ENCODE measurements at places on chromosomes 4 and X.

DNA sequence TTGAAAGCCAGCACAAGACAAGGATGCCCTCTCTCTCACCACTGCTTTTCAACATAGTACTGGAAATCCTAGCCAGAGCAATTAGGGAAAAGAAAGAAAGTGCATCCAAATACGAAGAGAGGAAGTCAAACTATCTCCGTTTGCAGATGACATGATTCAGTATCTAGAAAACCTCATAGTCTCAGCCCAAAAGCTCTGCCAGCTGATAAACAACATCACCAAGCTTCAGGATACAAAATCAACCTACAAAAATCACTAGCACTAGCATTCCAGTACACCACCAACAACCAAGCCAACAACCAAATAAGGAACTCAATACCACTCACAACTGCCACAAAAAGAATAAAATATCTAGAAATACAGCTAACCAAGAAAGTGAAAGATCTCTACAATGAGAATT, 38.6 kb downstream of the COX7B2 start:
- no peak for DNase-seq

DNA sequence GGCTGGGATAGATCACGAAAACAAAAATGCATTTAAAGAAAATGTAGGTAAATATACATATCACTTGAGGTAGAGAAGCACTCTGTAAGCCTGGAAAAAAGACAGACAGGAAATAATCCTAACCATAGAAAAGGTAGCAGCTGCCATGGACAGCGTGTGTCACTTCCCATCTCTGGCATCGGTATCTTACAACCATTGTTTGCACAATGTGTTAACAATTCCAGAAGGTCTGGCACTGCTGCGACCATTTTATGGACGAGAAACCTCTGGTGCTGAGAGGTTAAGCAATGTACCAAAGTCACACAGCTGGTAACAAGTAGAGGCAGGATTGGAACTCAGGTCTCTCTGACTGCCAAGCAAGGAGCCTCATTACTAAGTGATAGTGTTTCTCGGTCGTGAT, 1.7 kb upstream of the MTNR1A start:
- no peak for DNase-seq

DNA sequence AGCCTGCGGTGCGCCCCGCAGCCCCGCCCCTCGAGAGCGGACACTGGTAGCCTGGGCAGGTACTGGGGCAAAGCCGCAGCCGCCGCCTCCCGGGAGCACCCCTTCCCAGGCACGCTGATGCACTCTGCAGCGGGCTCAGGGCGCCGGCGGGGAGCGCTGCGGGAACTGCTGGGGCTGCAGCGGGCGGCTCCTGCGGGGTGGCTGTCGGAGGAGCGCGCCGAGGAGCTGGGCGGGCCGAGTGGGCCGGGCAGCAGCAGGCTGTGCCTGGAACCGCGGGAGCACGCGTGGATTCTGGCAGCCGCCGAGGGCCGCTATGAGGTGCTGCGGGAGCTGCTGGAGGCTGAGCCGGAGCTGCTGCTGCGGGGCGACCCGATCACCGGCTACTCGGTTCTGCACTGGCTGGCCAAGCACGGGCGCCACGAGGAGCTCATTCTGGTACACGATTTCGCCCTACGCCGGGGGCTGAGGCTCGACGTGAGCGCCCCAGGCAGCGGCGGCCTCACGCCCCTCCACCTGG, 401 bp downstream of the SOWAHD start:
- DNase-seq: no peak

GRCh38 chr4:16269240-16269639, 43.0 kb upstream of the TAPT1 start:
- no peak for DNase-seq

GRCh38 chr4:92618968-92619367, 315.2 kb downstream of the GRID2 start:
- no peak for DNase-seq

GRCh38 chr4:107718351-107718965, 1.6 kb downstream of the PAPSS1 start:
- no peak for DNase-seq

DNA sequence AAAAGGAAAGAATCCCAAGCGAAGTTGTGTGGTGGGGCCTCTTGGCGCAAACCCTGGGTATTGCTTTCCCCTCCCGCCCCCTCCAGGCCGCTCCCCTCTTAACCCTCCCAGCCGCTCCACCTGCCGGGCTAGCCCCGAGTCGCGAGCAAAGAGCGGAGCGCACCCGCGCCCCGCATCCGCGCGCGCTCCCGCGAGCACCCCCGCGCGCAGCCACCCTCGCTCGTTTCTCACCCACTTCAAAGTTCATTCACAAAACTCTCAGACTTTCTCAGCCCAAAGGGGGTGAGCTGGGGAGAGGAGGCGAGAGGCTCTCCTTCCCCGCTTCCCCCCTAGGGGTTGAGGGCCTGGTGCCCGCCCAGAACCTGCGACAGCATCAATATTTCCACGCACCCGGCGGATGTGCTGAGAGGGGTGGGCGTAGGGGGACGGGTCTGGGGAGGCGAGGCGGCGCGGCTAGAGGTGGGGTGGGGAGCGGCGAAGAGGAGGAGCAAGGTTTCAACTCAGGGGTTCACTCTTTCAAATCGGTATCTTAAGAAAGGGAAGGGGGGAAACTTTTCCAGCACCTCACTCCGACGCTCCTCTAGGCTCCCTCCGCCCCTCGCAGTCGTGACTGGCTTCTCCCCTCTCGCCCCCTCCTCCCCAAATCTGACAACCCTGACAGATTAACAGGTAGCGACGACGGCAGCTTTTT, 1.8 kb downstream of the MAML3 start:
- peak; percentile 58 for DNase-seq

DNA sequence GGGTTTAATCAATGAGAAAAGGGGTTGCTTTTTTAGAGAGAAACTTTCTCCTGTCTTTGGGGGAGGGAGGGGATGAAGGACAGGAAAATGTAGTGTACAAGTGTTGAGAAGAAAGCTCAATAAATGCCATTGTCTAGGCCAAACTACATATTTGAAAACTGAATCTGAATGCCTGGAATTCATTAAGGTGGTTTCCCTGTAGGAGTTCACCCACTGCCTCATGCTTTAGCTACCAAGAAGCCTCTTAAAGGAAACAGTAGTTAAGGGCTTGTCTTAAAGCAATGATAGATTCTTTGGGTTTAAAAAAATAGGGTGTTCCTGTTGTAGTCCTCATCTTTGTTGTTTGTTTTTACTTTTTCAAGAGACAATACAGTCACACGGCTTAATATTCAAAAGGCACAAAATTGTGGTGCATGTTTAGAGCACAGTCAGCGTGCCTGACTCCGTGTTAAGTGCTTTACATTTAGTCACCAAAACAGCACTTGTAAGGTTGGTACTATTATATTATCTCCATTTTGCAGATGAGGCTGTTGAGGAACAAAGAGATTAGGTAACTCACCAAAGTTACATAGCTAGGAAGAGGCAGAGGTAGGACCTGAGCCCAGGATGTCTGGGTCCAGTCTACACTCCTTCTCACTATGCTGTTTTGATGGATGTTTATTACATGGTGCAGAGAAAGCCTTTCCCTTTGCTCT, 46.0 kb downstream of the FNIP2 start:
- no peak for DNase-seq

DNA sequence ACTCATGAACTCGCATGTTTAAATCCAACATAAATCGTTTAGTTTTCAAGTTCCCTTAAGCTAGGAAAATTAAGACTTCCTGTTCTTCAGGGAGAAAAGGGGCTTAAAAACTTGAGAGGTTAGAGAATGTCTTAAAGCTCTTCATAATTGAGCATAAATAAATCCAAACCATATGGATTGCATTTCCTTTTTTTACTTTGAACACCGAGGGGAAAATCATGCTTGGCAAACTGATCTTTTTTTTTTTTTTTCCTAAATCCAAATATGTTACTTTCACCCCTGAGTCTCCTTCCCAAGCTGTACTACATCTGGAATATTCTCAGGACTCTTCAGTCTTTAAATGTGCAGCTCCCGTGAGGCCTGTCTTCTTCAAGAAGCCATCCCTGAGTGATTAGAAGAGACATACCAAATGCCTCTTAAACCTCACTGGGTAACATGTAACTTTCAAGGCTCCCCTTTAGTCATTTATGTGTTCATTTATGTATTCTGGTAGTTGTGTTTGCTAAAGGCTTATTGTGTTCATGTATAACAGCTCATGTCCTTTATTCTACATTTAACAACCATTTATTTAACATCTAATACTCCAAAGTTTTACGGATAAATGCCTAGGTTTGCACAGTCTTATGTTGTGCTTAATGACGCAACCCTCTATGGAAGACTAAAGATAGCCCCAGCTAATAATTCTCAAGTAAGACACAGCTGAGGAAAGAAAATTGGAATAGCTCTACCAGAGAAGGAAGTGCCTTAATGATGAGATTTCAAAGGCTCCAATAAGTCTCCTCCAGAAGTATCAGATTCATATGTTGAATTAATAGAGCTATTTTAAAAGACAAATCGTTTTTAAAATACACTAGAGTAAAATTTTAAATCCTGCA, 107.0 kb downstream of the AGTR2 start:
- DNase-seq: no peak

GRCh38 chr4:2799971-2800690, 7.2 kb downstream of the SH3BP2 start:
- no peak for DNase-seq

DNA sequence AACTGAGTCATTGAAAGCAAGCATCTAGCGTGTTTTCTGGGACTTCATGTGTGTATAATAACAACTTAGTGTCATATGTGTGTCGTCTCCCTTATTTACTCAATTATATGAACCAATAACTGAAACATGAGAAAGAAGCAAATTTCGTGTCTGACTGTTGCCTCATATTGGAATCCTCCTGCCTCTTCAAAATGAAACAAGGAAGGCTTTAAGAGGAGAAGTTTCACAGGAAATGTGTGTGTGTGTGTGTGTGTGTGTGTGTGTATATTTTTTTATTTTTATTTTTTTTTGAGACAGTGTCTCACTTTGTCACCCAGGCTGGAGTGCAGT, 145.8 kb upstream of the SFRP2 start:
- DNase-seq: no peak

GRCh38 chr4:44446191-44446590, 2.4 kb downstream of the KCTD8 start:
- no peak for DNase-seq

GRCh38 chr4:81675791-81676393, 204.2 kb upstream of the RASGEF1B start:
- no peak for DNase-seq

DNA sequence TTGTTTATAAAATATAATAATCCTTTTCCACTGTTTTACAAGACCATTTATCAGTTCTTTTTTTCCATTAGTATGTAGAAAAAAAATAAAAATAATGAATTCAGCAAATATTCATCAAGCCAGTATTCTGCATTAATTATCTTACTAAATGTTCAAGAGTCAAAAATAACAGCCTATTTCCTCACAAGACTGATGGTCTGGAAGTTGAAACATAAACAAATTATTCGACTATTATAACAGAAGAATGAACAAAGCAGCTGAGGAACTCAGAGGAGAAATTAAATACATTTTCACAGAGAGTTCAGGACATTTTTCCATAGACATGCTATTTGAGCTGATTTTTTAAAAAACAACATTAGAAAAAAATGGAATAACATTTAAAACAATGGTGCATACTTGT, 2594.8 kb downstream of the ARAP2 start:
- DNase-seq: no peak

DNA sequence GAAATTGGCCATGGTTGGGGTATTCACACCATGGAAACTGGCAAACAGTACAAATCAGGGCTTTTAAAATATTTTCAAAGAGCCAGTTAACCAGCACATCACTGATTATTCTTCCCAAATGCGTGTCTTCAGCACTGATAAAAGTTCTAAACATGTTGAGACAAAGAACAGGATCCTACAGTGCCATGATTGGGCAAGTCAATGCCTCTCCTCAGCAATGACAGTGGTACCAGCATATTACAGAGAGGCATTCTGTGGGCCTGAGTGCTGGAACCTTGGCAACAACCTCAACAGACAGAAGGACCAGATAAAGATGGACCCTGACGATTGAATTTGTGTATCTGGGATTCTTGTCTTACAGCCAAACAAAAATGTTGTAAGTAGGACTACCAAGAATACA, 108.9 kb downstream of the EFHC2 start:
- no peak for DNase-seq

DNA sequence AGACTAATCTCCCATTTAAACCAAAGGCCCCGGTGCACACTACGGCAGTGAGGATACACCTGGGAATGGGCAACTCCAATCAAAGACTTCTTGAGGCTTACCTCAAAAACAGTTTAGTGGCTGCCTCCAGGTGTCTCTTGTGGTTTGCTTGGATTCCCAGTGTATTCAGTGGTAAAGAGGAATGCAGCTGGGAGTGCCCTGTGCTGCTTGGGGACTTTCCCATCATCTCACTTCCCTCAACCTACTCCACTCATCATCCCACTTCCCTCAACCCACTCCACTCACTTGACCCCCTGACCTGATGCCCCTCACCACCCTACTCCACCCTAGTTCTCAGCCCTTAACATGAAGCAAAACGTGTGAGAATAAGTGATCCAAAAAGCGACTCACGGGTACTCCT, 177.3 kb upstream of the ETNPPL start:
- no peak for DNase-seq

DNA sequence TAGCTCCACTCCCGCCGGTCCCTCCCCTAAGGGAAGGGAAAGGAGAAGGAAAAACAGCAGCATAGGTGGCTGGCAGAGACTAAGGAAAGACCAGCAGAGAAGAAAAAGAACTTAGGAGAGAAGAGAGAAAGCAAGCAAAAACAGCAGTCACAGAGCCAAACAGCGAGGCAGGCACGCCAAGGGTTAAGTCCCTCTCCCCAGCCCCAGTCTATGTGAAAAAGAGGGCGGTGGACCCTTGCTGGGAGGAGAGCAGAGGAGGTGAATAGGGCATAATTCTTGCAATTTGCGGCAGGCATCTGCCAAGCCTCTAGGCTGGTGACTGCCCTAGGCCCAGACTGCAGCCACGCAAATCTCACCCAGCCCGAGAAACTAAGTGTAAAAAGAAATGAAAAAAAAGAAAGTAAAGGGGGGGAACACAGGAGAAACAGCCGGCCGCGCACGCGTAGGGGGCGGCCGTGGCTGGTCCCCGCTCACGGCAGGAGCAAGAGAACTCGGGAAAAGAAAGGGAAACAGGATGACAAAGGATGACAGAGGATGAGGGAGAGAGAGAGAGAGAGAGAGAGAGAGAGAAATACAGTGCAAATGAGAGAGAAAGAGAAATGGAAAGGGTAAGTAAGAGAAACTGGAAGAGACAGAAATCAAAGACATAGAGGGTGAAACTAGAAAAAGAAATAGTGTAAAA, 48.6 kb downstream of the MAGEA9 start:
- DNase-seq: no peak

GRCh38 chr4:14362385-14362784, 639.9 kb upstream of the CPEB2 start:
- DNase-seq: no peak

GRCh38 chr4:61068745-61069144, 131.4 kb upstream of the ADGRL3 start:
- DNase-seq: no peak

GRCh38 chrX:53000447-53001135, 42.3 kb upstream of the FAM156A start:
- DNase-seq: no peak

GRCh38 chr4:180203349-180203748, 2039.9 kb upstream of the TENM3 start:
- DNase-seq: no peak

DNA sequence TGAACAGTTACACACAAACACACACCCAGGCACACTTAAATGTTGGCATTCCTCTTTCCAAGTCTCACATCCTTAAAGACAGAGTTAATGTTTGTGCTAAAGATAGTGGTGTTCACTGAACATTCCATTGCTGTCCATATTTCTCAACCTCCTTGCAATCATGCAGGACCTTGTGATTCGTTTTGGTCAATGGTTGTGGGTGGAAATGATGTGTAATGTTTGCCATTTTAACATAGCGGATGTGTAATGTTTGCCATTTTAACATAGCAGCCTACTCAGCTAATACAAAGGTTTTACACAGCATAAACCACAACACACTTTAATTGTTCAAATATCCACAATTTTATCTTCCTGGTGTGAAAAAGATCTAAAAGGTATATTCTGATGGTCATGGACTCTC, 93.9 kb downstream of the CEP44 start:
- DNase-seq: no peak
